ENCODE measurements at places on chromosomes 16 and 17. TPM values are rescaled to one million over a fixed set of nuclear protein-coding genes. Genes with fewer than 3 reads are reported as not detected.

GRCh38 chr16:82701442-82701955, 74.7 kb downstream of the CDH13 start:
- DNase-seq, result no peak

DNA sequence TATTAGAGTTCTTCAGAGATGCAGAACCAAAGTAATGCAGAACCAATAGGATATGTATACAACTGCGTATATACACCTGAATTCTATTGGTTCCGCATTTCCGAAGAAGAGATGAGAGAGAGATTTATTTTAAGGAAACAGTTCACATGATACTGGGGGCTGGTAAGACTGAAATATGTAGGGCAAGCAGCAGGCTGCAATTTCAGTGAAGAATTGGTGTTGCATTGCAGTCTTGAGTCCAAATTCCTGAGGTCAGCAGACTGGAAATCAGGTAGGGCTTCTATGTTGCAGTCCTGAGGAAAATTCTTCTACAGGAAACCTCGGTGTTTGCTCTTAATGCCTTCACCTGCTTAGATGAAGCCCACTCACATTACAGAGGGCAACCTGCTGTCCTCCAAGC, 128.2 kb upstream of the MED13 start:
- peak; percentile 40 for DNase-seq

DNA sequence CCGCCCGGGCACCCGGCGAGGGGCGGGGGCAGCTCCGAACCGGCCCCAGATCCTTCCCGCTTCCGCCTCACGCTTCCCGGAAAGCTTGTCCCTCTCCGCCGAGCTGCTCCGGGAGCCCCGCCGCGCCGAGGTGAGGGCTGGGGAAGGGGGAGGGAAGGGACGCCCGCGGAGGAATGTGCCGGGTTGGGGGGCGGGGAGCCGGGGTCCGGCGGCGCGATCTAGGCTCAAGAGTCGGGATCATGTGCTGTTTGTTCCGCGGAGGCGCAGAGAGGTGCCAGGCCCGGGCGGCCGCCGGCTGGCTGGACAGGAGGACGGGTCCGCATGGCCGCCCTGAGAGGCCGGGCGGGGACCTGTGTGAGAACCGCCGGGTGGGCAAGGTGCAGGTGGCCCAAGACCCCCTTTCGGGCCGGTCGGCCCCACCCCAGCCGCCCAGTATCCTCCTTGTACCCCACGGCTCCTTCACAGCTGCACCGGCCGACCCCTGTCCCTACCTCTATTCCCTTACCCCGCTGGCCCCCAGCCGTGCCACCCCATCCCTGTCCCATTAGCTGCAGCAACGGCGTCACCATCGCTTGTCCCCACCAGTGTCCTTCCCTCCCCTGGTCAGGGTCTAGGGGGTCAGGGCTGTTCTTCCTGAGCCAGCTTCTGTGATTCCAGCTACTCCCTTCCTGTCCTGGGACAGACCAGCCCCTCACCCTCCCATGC, 429 bp downstream of the KIF1C start:
- no peak for DNase-seq

DNA sequence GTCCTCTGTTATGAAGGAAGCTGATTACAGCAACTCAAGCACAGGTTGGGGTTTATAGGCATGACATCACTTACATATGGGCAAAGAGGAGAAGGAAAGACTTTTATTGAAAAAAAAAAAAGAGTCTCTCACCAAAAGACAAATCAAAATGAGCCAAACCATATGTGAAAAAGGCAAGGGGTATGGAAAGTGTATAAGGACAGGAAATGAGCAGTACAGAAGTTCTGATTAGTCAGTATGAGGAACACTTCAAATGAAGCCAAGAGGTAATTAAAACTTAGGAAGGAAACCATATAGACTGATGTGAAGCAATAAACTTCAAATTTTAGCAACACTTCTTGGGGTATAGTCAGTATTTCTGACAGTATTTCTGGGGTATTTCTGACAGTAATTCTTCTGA, 1372.6 kb downstream of the CDH11 start:
- DNase-seq, result no peak

Gene KAT7
- 26.7 TPM for total RNA-seq

- no peak for DNase-seq
These were observed 9.6 kb downstream of the CRISPLD2 start for GRCh38 chr16:84829168-84829965.

Gene ZNF771
- 13.2 TPM for total RNA-seq

Gene NRN1L
- 23.3 TPM for total RNA-seq

GRCh38 chr17:82782657-82783207, 30.9 kb downstream of the TBCD start:
- DNase-seq, result no peak
